Posterior vena cava (tissue), 2 donors: ENCODE measurements at places on chromosomes 3 and 15. TPM values are rescaled to one million over a fixed set of nuclear protein-coding genes. Genes with fewer than 3 reads are reported as not detected.
A peak's percentile ranks its signal among the peaks of the same experiment; 100 is the strongest.

The THPO gene
- 0.71 TPM for total RNA-seq

- DNase-seq, result no peak
These were observed 6.6 kb downstream of the B3GNT5 start for GRCh38 chr3:183259621-183260020.

- no peak for DNase-seq
These were observed 70.5 kb downstream of the SUMF1 start for GRCh38 chr3:4396542-4396941.

DNA sequence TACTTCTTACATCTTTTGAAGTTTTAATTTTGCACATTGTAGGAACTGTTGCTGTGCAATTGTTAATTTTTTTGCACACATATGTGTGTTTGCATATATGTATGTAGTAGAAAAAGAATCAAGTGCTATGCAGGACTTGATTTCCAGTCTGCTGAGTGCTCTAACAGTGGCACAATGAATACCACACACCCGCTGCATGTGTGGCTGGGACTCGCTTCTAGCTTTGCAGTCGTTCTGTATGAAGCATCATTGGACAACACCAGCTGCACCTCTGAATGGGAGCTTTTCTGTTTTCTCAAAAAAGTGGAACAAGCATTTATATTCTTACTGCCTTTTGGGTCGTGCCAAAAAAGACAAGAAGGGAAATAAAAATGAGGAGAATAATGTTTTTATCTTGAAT, 564.7 kb downstream of the FOXP1 start:
- DNase-seq, result no peak

DNA sequence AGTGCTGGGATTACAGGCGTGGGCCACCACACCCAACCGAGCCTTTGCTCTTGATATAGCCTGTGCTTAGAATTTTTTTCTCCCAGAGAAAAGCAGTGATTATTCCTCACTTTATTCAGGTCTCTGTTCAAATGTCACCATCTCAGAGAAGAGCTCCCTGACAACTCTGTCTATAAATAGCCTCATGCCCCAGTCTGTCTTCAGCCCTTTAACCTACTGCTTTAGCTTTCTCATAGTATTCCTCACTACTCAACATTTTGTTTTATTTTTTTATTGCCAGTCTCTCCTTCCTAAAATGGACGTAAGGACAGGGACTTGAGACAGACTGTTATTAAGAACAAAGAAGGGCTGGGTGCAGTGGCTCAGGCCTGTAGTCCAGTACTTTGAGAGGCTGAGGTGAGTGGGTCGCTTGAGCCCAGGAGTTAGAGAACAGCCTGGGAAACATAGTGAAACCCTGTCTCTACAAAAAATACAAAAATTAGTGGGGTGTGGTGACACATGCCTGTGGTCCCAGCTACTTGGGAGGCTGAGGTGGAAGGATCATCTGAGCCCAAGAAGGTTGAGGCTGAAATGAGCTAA, 78.7 kb upstream of the TTBK2 start:
- DNase-seq, result no peak

DNA sequence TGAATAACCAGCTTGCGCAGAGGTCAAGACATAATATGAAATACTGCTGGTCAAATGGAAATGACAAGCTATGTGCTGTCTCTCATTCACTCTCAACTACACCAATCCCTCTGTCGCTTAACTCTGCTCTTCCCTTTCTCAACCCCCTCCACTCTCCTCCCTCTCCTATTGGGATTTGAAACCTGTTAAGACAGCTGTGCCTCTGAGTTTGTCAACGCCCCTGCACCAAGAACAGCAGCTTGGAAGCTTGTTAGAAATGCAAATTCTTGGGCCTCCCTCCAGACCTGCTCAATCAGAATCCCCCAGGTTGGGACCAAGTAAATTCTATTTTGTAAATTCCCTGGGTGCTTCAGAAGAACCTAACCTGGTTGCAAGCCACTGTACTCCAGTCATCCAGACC, 149.7 kb upstream of the ATP2B2 start:
- no peak for DNase-seq

The GOLGA8T gene
- not detected for total RNA-seq

GRCh38 chr3:5126586-5126985, 4.5 kb downstream of the ARL8B start:
- no peak for DNase-seq

- no peak for DNase-seq
These were observed 298.2 kb upstream of the SATB1 start for GRCh38 chr3:18723206-18723810.

GRCh38 chr3:138135146-138135832, 3.1 kb upstream of the A4GNT start:
- DNase-seq, result no peak

The WDR72 gene
- total RNA-seq, result not detected

The SLCO2A1 gene
- total RNA-seq, result 102 TPM

GRCh38 chr3:120473389-120473788, 22.6 kb upstream of the FSTL1 start:
- no peak for DNase-seq

The PLA2G4E gene
- total RNA-seq, result not detected

The RHCG gene
- total RNA-seq, result not detected

- DNase-seq, result no peak
These were observed 10.0 kb downstream of the GATA2 start for GRCh38 chr3:128482666-128483656.

The COMMD2 gene
- 31.9 TPM for total RNA-seq

The DNAH12 gene
- total RNA-seq, result 0.19 TPM

- DNase-seq, result no peak
These were observed 458.3 kb upstream of the CBLB start for GRCh38 chr3:106326941-106327695.

GRCh38 chr3:188468662-188469061, 314.7 kb downstream of the LPP start:
- peak; percentile 83 for DNase-seq

DNA sequence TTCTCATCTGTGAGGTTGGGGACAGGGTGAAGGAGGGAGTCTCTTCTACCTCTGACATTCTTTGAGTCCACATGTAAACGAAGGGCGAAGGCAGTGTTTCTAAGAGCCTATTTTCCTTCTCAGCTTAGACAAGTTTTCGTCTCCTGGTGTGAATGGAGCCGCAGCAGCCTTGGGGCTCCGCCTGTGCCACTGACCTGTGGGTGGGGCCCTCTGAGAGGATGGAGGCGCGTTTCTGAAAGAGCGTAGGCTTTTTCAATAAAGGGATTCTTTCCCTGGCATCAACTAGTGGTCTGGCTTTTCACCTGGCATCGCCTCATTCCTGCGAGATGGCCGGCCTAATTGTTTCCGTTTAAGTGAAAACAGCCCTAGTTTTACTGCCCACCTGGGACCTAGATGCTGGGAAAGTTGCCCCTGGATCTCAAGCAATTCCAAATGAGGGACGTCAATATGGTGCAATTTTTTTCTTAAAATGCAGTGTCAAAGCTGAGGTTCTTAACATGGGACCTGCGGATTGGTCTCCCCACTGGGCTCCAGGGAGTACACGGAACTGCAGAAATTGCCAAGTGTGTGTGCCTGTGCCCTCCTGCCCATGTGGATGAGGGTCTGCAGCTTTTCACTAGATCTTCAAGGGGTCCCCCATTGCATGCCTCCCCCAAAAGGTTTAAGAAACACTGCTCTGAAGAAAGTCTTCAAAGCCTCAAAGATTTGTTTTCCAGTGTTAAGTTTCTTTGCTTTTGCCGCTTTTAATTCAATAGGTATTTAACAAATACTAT, 958 bp downstream of the GLDN start:
- DNase-seq, result no peak

The GUCA1C gene
- total RNA-seq, result not detected

DNA sequence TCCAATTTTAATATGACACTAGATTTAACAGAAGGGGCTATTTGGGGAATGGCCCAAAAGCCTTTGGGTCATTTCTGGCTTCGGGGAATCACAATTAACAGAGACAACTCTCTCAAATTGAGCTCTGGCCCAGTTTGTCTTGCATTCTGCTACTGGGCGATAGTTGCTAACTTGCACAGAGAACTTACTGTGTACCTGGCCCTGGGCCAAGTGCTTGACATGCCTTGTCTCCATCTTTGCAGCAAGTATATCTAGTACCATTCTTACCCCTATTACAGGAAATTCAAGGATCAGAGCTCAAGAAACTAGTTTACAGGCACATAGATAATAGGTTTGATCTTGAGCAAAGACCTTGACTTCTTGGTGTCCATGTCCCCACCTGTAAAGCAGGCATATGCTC, 175.7 kb downstream of the TMEM108 start:
- no peak for DNase-seq

DNA sequence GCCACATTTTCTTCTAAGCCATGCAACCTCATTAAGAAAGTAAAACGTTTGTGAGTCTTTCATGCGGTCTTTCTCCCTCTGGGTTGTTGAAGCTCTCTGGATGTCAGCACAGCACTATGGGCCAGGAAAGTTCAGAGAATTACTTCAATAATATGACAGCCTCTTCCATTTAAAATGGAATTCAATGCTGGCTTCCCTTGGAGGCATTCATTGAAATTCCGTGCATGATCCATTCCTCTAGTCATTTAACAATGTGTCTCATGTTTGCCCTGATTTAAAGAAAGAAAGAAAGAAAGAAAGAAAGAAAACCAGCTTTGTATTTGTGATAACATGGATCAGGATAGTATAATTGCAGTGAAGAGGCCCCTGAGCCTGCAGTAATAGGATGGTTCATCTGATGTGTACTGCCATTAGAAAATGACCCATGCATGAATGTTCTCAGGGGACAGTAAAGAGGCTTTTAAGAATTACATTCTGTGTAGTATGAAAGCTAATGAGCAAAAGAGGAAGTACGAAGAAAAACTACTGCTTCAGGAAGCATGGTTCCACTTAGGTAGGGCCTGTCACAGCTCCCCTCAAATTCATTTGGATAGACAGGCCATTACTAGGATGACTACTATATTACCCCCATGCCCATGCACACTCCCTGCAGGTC, 146.0 kb downstream of the ARPP21 start:
- no peak for DNase-seq
